ENCODE measurements at places on chromosomes 3 and 15.
A peak's percentile ranks its signal among the peaks of the same experiment; 100 is the strongest.

- DNase-seq, result no peak
These were observed 64.3 kb downstream of the SLCO3A1 start for GRCh38 chr15:91917686-91918360.

DNA sequence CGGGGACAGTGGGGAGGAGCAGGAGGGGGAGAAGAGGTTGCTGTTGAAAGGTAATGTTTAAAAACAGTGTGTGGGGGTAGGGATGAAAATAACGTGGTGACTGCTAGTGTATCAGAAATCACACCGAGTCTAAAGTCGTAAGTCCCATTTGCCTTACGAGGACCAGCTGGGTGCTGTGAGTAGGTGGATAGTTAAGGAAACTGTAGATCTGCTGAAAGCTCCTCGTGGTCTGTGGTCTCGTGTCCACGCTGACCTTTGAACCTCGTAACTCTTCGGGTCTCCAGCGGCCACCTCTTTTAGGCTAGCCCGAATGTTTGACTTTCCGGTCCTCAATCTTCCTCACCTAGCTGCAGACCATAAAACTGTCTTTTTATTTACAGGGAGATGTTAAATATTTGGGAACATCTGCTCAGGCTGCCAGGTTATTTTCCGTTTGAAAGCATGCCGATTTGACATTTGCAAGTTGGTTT is 29.3 kb upstream of the ST3GAL6 start:
- peak; percentile 1 for DNase-seq

DNA sequence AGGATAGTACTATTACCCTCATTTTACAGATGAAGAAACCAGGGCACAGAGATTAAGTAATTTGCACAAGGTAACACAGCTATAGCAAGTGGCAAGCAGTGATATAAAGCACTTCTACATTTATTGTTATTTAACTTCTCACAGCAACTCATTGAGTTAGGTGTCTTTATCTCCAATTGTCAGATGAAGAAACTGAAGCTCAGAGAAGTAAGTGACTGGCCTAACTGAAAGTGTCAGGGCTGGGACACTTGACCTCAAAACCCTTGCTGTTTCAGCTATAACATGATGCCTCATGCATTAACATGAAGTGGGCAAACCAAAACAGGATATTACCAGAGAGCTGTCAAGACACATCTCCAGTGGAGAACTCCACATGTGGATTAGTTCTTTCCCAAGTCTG is 65.8 kb upstream of the LEKR1 start:
- DNase-seq, result no peak

DNA sequence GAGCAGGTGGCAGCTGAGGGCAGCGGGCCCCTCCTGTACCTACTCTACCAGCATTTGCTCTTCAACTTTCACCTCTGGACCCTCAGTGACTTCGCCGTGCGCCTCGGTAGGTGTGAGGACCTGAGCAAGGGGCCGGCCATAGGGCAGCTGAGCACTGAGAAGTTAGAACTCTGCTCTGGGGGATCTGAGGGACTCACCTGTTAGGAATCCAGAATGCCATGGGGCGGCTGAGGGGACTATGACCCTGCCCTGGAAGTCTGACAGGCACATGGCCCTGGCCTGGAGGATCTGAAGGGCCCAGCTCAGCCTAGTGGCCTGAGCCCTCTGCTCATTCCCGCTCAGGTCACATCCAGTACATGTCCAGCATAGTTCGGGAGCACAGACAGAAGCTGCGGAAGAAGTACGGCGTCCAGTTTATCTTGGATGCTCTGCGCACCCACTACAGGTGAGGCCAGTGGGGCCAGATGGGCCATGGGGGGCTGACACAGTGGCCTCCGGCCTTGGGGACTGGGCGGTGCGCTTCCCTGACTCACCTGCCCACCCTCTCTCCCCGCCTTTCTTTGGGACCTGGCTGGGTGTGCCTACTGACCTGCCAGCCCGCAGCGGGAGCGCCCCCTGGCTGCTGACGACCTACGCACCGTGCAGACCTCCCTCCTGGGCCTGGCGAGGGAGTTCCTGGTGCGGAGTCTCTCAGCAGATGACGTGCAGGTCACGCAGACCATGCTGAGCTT is 18.8 kb downstream of the NBEAL2 start:
- DNase-seq, result peak; percentile 24

GRCh38 chr15:65579762-65580161 is 31.2 kb downstream of the INTS14 start:
- no peak for DNase-seq

DNA sequence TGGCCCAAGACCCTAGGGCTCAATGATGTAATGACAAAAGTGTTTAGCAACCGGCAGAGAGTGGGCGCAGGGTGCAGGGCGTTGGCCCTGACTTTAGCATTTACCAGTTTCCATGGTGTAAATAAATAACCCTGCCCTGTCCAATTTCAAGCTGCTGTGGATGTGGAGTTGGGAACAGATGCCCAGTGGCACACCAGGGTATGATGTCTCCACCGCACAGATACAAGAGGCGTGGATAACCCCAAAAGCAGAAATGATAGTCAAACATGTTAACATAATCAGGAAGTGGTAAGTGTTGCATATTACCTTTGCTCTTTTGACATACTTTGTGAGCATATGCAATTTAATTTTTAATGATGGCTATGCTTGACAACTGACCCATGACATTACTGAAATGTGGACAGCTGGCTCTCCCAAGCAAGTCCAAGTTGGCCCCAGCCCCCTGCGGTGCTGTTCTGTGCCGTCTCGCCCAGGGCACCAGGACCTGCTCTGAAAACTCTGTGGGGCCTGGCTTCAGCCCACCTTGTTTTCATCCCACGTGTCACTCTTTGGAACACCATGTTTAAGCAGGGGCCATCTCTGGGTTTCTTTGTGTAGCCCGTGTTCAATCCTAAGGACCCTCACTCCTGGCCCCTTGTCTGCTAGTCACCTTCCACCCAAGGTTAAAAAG is 10.8 kb upstream of the ANPEP start:
- no peak for DNase-seq

- peak; percentile 16 for DNase-seq
These were observed 67.1 kb downstream of the OXSM start for GRCh38 chr3:25856902-25857518.

GRCh38 chr15:101047301-101047781 is 128.2 kb downstream of the LRRK1 start:
- DNase-seq, result no peak

DNA sequence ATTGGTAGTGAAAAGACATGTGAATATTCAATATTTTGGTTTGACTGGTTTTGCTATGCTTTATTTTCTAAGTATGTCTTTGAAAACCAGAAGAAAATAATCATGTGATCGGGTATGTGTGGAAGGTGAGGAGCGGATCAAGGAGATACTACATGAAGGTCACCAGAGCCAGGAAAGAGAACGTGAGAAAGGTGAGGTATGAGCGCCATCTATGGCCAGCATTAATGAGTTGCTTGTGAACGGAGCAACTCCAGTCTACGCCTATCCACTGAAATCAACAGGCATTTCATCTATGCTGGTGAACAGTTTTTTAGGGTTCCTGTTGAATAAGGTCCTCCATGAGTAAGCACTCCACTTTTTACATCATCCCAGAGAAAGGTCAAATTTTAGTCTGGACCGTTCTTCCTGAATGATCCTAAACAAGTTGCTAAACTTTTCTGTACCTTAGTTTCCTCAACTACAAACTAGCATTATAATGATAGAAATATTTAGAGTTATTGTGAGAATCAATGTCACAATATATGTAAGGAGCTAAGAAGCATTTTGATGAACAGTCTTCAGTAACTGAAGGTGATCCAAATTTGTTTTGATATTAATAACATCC is 1435.2 kb upstream of the CADM2 start:
- peak; percentile 67 for DNase-seq

GRCh38 chr3:18086760-18087159 is 338.4 kb downstream of the SATB1 start:
- no peak for DNase-seq

DNA sequence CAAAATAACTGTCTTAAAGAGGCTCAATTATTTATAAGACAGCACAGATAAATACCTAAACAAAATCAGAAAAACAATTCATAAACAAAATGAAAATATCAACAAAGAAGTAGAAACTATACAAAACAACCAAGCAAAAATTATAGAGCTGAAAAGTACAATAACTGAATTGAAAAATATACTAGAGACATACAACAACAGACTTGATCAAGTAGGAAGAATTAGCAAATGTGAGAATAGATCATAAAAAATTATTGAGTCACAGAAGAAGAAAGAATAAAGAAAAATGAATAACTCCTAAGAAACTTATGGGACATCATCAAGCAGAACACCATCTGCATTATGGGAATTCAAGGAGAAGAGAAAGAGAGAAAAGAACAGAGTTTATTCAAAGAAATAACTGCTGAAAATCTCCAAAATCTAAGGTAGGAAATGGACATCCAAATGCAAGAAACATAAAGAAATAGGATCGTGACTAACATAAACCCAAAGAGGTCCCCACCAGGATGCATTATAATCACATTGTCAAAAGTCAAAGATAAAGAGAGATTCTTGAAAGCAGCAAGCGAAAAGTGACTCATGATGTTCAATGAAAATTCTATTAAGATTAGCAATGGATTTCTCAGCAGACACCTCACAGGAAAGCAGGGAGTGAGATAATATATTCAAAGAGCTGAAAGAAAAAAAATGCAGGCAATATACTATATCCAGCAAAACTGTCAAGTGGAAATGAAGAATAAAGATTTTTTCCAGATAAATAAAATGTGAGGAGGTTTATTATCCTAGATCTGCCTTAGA is 85.9 kb downstream of the DCLK3 start:
- DNase-seq, result no peak

- DNase-seq, result peak; percentile 32
These were observed at the start of gene EOMES for GRCh38 chr3:27721717-27722564. Gene EOMES (minus strand): TSS chr3:27722323. CDS start chr3:27722294, 29 bp downstream.

- no peak for DNase-seq
These were observed 122.7 kb upstream of the MEIS2 start for GRCh38 chr15:37223089-37223488.

DNA sequence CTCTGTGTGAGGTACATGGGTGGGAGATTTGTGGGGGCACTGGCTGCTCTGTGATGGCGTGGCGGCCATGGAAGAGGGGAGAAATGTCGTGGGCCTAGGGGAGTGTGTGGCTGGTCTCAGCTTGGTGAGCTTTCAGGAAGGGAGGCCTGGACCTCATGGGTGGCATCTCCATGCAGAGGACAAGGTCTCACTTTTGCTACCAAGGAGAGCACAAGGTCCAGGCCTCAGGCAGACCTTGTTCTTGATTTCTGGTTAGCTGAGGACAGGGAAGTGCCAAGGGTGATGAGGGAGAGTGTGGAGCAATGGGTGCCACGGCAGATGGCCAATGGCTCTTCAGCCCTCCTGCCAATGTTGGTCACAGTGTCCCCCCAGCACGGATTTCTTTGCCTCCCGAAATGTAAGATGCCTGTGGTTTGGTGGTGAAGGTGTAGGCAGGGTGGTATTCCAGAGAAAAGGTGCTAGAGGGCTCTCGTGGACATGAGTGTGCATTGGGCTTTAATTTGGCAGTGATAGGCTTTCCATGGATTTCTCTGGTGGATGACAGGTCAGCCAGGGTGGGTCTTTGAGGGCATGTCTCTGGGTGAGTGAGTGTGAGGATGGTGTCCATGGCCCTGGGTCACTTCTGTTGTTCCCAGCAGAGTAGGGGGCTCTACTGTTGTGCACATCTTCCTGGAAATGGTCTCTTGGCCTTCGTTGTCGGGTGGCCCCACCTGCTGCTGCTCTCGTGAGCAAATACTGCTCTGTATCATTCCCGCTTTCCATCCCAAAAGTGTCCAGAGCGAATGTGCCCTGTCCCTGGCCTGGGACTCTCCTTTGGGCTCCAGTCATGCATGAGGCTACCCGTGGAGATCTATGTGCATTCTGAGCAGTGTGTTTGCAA is 108.0 kb downstream of the SNRPN start:
- no peak for DNase-seq

- DNase-seq, result no peak
These were observed 54.7 kb downstream of the ST8SIA2 start for GRCh38 chr15:92448370-92448769.

DNA sequence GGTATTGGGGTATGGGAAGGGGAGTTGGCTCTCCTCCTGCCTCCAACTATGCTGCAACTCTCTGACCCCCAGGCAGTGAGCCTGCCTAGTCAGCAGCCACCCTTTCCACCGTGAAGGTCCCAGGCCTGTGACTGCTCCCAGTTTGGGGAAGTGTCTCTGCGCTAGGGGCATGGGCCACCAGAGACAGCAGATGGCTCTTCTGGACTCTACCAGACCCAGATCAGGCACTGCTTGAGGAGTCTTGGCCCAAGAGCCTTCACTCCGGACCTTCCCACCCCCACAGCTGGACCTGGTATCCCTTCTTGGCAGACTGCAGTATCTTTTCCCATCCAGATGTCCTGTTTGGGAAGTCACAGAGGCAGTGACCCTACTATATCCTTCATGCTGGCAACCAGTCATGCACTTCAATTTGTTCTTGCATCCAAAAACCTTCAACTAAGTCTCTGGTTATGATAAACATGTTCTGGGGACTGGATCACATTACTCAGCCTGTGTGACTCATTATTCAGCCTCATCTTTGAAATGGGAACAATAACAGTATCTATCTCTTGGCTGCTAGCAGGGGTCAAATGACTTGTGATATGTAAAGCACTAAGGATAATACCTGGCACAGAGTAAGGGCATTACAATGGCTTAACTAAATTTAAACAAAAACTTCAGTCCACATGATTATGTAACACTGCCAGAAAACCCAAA is 62.7 kb downstream of the POMGNT2 start:
- no peak for DNase-seq

- no peak for DNase-seq
These were observed 13.6 kb downstream of the ZBED2 start for GRCh38 chr3:111581403-111582119.
